ENCODE measurements at places on chromosomes 12 and 14. TPM values are rescaled to one million over a fixed set of nuclear protein-coding genes. Genes with fewer than 3 reads are reported as not detected.

Gene IAPP
- not detected for total RNA-seq

Gene SNW1
- 51.8 TPM for total RNA-seq

Gene ACTR6
- total RNA-seq = 12.5 TPM

Gene TAMALIN
- not detected for total RNA-seq

Gene FSCB
- under 0.01 TPM for total RNA-seq

Gene TMEM179
- not detected for total RNA-seq

Gene LRP1
- 209 TPM for total RNA-seq

Gene GPR137C
- total RNA-seq = 0.39 TPM

Gene MYF5
- total RNA-seq = not detected

Gene PZP
- not detected for total RNA-seq

Gene ETFBKMT
- 3.1 TPM for total RNA-seq

Gene SDSL
- 4.9 TPM for total RNA-seq

Gene BIN2
- total RNA-seq = under 0.01 TPM

Gene ASIC1
- 0.65 TPM for total RNA-seq

Gene EPYC
- not detected for total RNA-seq

Gene CD27
- not detected for total RNA-seq

Gene PRPH
- not detected for total RNA-seq

Gene SERPINA9
- total RNA-seq = not detected

Gene KRT72
- not detected for total RNA-seq

Gene SNX6
- 136 TPM for total RNA-seq

Gene CBLN3
- total RNA-seq = 0.87 TPM

Gene RHEBL1
- not detected for total RNA-seq

Gene ADAM21
- total RNA-seq = 0.43 TPM
